ENCODE measurements at places on chromosomes 1 and 21. TPM values are rescaled to one million over a fixed set of nuclear protein-coding genes. Genes with fewer than 3 reads are reported as not detected.

TMEM79 gene
- 4.6 TPM for total RNA-seq

GRCh38 chr1:29330856-29331255 lies 94.5 kb downstream of the PTPRU start:
- H3K4me1 ChIP-seq: no peaks in the 10 kb centered on the region
- H3K27ac ChIP-seq: no peak overlapping the region
- H3K27me3 ChIP-seq: no peaks in the 10 kb centered on the region
- DNase-seq: no peak
- H3K4me3 ChIP-seq: no peak overlapping the region

GRCh38 chr1:228475812-228476211 lies 11.4 kb upstream of the RNF187 start:
- H3K27me3 ChIP-seq: no peaks in the 10 kb centered on the region
- DNase-seq: no peak
- H3K36me3 ChIP-seq: no peaks in the 10 kb centered on the region
- H3K27ac ChIP-seq: no peak overlapping the region
- no peaks in the 10 kb centered on the region for H3K4me1 ChIP-seq
- H3K4me3 ChIP-seq: no peak overlapping the region

DNA sequence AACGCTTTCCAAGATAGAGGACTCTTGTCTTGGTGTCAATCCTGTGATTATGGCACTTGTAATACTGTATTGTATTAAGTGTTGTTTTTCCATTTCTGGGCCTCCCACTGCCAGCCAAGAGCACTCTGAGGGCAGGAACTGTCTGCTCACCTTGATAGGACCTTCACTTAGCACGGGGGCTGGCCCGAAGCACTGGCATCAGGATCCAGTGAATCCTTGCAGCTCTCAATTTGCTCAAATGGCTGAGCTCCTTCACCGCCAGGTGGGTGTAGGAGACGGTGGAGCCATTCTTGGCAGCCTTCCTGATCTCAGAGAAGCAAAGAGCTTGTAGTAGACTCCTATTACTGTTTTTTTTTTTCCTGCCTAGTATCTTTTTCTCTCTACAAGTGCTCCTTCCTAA lies 17.7 kb downstream of the MECR start:
- H3K4me3 ChIP-seq: no peak overlapping the region
- no peaks in the 10 kb centered on the region for H3K27me3 ChIP-seq
- H3K4me1 ChIP-seq: no peaks in the 10 kb centered on the region

All from testis (tissue), 5 donors.